ENCODE measurements at places on chromosomes 2 and 18. TPM values are rescaled to one million over a fixed set of nuclear protein-coding genes. Genes with fewer than 3 reads are reported as not detected.

Gene RGPD8
- total RNA-seq = 15.4 TPM

Gene CSRNP3
- 4.8 TPM for total RNA-seq

Gene FIGN
- 3.3 TPM for total RNA-seq

Gene EFEMP1
- total RNA-seq = 8.9 TPM

Gene SOX11
- not detected for total RNA-seq

Gene ACMSD
- 0.24 TPM for total RNA-seq

Gene FLACC1
- total RNA-seq = 0.98 TPM

Gene PPIL3
- 7.2 TPM for total RNA-seq

Gene CRACDL
- 6.3 TPM for total RNA-seq

Gene SLC4A3
- total RNA-seq = 2.1 TPM

GRCh38 chr2:149090706-149091105 lies 52.2 kb downstream of the LYPD6B start:
- no peaks in the 10 kb centered on the region for H3K4me1 ChIP-seq
- no peak for DNase-seq
- no peaks in the 10 kb centered on the region for H3K36me3 ChIP-seq
- H3K4me3 ChIP-seq = no peak overlapping the region
- H3K27ac ChIP-seq = no peak overlapping the region

GRCh38 chr2:128428415-128428814 lies 109.7 kb upstream of the HS6ST1 start:
- no peak overlapping the region for H3K4me3 ChIP-seq
- H3K36me3 ChIP-seq = no peaks in the 10 kb centered on the region
- H3K27me3 ChIP-seq = no peaks in the 10 kb centered on the region

- no peak overlapping the region for H3K27ac ChIP-seq
- H3K4me3 ChIP-seq = no peak overlapping the region
- no peak for DNase-seq
- no peaks in the 10 kb centered on the region for H3K4me1 ChIP-seq
- no peaks in the 10 kb centered on the region for H3K27me3 ChIP-seq
Observed at GRCh38 chr2:221309892-221310583, 262.1 kb downstream of the EPHA4 start.

- no peaks in the 10 kb centered on the region for H3K27me3 ChIP-seq
- no peaks in the 10 kb centered on the region for H3K4me1 ChIP-seq
- DNase-seq = no peak
- peaks cover 23% of the 10 kb centered on the region for H3K36me3 ChIP-seq
- H3K4me3 ChIP-seq = no peak overlapping the region
Observed at GRCh38 chr2:159195697-159196096, 90.8 kb downstream of the WDSUB1 start.

DNA sequence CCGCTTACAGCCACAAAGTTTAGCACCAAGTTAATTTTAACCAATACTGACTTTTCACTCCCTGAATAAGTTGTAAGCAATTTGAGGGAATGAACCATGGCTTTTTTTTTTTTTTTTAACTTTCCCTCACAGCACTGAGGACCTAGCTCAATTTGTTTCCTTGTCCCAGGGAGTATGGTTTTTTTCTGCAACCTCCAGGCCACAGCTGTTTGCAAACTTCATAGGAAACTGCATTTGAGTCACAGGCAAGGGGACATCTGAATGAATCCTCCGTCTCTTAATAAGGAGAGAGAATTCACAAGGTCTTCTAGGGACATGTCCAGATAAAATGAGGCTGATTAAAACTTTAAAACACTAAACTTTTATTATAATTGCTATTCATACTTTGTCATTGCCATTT lies 181.5 kb downstream of the GFPT1 start:
- no peaks in the 10 kb centered on the region for H3K4me1 ChIP-seq
- no peak overlapping the region for H3K4me3 ChIP-seq
- H3K27ac ChIP-seq = no peak overlapping the region
- H3K27me3 ChIP-seq = no peaks in the 10 kb centered on the region
- no peak for DNase-seq

GRCh38 chr18:51133580-51134160 lies 63.8 kb downstream of the MEX3C start:
- H3K36me3 ChIP-seq = no peaks in the 10 kb centered on the region
- DNase-seq = no peak
- no peaks in the 10 kb centered on the region for H3K4me1 ChIP-seq
- H3K4me3 ChIP-seq = no peak overlapping the region

DNA sequence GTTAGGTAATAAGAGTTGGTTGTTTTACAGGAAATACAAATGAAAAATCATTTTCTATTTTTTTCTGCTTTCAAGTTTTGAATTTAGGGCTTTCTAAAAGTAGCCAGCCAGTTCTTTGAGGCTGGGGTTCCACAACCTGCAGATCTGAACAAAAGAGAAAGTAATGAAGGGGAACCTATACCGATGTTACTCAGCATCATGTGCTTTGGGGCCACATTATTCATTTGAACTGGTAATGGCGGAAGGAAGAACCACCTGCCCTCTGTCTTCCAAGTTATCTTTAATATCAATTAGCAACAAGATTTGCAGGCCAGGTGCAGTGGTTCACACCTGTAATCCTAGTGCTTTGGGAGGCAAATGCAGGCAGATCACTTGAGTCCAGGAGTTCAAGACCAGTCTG lies 12.9 kb upstream of the MRO start:
- no peak for DNase-seq
- H3K27me3 ChIP-seq = no peaks in the 10 kb centered on the region
- peaks cover 9% of the 10 kb centered on the region for H3K4me1 ChIP-seq
- no peaks in the 10 kb centered on the region for H3K36me3 ChIP-seq
- no peak overlapping the region for H3K27ac ChIP-seq

- H3K27ac ChIP-seq = no peak overlapping the region
- H3K36me3 ChIP-seq = no peaks in the 10 kb centered on the region
- no peaks in the 10 kb centered on the region for H3K27me3 ChIP-seq
- no peak overlapping the region for H3K4me3 ChIP-seq
Observed at GRCh38 chr18:76209597-76209996, 285.4 kb downstream of the ZNF516 start.

DNA sequence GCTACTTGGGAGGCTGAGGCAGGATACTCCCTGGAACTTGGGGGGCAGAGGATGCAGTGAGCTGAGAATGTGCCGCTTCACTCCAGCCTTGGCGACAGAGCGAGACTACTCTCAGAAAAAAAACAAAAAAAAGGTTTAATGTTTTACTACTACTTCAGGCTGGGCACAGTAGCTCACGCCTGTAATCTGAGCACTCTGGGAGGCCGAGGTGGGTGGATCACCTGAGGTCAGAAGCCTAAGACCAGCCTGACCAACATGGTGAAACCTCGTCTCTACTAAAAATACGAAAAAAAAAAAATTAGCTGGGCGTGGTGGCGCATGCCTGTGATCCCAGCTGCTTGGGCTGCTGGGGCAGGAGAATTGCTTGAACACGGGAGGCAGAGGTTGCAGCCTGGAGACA lies 75.7 kb upstream of the ATIC start:
- no peaks in the 10 kb centered on the region for H3K4me1 ChIP-seq
- H3K27me3 ChIP-seq = no peaks in the 10 kb centered on the region
- H3K36me3 ChIP-seq = no peaks in the 10 kb centered on the region
- H3K27ac ChIP-seq = no peak overlapping the region
- H3K4me3 ChIP-seq = no peak overlapping the region

DNA sequence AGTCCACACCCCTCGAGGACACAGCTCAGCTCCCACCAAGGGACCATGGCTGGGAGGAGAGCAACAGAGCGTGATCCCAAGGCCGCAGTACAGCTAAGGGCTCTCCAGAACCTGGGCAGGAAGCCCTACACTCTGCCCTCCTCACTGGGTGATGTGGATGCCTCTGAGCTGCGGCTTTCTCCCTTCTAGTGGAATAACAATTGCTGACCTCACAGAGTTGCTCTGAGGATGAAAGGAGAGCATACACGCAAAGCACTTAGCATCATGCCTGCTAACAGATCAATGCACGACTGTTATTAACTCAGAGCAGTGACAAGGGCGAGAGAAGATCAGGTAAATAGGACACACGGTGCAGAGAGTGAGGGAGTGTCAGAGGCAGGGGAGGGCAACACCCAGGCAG lies 74.2 kb downstream of the ZFP36L2 start:
- peaks cover 12% of the 10 kb centered on the region for H3K4me1 ChIP-seq
- H3K27me3 ChIP-seq = no peaks in the 10 kb centered on the region
- no peak overlapping the region for H3K27ac ChIP-seq

DNA sequence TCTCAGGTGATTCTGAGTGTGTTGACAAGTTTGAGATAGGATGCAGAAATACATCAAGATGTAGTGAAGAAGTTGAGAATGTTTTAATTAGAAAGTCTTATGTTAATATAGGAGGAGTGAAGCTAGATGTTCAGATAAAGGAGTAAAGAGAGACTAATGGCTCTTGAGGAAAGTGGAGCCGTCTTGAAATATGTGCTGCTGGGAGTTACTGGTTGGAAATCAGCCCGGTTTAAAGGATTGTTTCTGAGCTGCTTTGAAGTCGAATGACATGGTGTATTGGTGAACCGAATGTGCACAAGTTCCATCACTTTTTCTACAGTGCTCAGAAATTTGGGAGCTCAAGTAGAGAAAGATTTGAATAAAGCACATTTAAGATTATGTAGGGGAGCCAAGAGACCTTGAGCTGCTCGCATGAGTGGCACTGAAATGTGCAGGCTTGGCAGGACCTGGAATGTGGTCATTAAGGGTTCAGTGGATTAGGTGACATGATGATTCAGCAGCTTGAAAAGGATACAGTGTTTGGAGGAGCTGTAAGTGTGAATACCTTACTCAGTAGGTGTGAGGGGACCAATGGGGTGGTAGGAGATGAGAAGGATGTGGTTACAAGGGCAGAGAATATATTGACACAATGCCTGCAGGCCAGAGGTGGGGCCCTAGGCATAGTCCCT lies 68.6 kb downstream of the CAB39 start:
- H3K27me3 ChIP-seq = no peaks in the 10 kb centered on the region
- H3K27ac ChIP-seq = no peak overlapping the region
- no peaks in the 10 kb centered on the region for H3K4me1 ChIP-seq
- H3K4me3 ChIP-seq = no peak overlapping the region

GRCh38 chr18:22342625-22343024 lies 75.1 kb downstream of the CTAGE1 start:
- no peak for DNase-seq
- no peak overlapping the region for H3K27ac ChIP-seq
- no peaks in the 10 kb centered on the region for H3K36me3 ChIP-seq
- H3K4me3 ChIP-seq = no peak overlapping the region

DNA sequence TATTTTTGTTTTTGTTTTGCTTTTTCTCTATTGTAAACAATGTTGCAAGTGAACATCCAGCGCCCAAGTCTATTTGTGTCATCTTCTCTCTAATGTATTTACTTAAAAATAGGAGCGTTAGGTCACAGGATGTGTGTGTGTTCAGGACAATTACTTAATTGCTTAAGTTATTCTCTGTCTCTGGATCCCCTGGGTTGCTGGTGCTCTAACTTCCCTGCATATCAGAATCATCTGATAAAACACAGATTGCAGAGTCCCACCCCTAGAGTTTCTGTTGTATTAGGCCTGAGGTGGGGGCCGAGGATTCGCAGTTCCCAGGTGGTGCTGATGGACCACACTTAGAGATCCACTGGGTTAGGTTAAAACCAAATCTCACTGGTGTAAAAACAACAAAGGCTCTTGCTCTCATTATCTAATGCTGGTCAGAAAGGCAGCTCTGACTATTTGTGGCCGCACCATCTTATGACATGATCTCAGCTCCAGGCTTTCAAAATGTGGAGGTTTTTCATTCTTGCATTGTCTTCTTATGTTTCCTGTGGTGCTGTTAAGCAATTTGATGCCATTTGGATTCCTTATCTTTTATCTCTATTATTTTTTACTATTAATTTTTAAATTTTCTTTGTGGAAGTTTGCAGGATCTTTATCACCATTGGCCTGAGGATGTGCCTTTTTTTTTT lies 87.7 kb downstream of the CLIP4 start:
- DNase-seq = no peak
- no peak overlapping the region for H3K27ac ChIP-seq
- H3K4me3 ChIP-seq = no peak overlapping the region
- no peaks in the 10 kb centered on the region for H3K36me3 ChIP-seq

- no peaks in the 10 kb centered on the region for H3K36me3 ChIP-seq
- no peak for DNase-seq
- no peak overlapping the region for H3K27ac ChIP-seq
- H3K27me3 ChIP-seq = no peaks in the 10 kb centered on the region
- H3K4me3 ChIP-seq = no peak overlapping the region
- H3K4me1 ChIP-seq = no peaks in the 10 kb centered on the region
Observed at GRCh38 chr2:67374481-67374880, 22.7 kb upstream of the ETAA1 start.

DNA sequence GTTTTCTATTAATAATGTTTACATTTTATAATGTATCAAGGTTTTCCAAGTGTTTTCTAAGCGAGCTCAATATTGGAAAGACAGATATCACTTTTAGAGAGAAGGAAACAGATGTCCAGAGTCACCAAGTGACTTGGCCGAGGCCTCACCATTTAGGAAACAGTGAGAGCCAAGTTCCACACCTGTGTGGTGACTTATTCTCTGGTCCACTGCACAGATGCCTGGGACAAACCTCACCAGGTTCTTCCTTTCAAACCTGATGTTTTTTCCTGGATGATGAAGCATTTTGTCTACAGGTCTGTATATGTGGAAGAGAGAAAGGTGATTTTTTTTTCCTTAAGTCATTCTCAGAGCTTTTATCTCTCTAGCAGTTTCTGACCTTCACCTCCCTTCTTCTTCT lies 280.7 kb downstream of the LPIN1 start:
- H3K4me1 ChIP-seq = no peaks in the 10 kb centered on the region
- no peak overlapping the region for H3K4me3 ChIP-seq
- H3K27me3 ChIP-seq = no peaks in the 10 kb centered on the region

GRCh38 chr2:69683170-69683971 lies 39.8 kb upstream of the AAK1 start:
- H3K36me3 ChIP-seq = no peaks in the 10 kb centered on the region
- no peak overlapping the region for H3K4me3 ChIP-seq
- no peaks in the 10 kb centered on the region for H3K27me3 ChIP-seq
- H3K4me1 ChIP-seq = peaks cover 36% of the 10 kb centered on the region
- peak overlapping the region; percentile 81 for H3K27ac ChIP-seq
- peak; percentile 51 for DNase-seq

DNA sequence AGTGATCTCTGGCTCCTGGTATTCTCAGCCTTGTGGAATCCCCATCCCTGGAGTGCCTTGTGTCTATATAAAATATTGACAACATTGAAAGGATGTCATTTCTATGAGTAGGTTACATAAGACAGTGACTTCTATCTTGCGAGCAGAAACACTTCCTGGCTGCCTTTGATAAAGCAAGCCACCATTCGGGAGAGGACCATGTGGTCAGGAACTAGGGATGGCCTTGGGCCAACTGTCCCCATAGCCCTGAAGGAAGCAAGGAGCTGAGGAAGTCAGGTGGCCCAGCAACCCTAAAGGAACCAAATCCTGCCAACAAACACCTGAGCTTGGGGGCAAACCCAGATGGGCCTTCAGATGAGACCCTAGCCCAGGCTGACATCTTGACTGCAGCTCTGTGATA lies 113.0 kb upstream of the LTBP1 start:
- H3K4me1 ChIP-seq = no peaks in the 10 kb centered on the region
- H3K36me3 ChIP-seq = no peaks in the 10 kb centered on the region
- DNase-seq = no peak
- no peak overlapping the region for H3K27ac ChIP-seq
- no peak overlapping the region for H3K4me3 ChIP-seq

DNA sequence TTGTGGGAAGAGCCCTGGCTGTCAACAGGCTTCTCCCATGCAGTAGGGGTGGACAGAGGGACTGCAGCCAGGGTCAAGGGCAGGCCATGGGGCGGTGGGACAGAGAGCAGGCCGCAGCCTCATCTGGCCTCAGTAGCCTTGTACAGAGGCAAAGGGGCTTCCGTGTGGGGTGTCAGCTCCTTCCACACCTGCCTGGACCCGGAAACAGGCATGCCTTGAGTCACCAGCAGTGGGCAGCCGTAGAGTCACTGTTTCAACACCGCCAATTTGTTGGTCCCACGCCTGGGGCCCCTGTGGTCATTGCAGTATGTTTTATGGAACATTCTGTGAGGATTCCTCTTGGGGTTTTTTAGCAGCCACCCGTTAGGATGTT lies 173.0 kb downstream of the SMAD7 start:
- H3K4me1 ChIP-seq = peaks cover 3% of the 10 kb centered on the region
- H3K36me3 ChIP-seq = no peaks in the 10 kb centered on the region
- no peak overlapping the region for H3K4me3 ChIP-seq

Data from pancreas (tissue), 10 donors.